ENCODE measurements at places on chromosomes 16 and 17.

- DNase-seq = no peak
These were observed 13.0 kb downstream of the ALOX15B start for GRCh38 chr17:8051831-8052230.

DNA sequence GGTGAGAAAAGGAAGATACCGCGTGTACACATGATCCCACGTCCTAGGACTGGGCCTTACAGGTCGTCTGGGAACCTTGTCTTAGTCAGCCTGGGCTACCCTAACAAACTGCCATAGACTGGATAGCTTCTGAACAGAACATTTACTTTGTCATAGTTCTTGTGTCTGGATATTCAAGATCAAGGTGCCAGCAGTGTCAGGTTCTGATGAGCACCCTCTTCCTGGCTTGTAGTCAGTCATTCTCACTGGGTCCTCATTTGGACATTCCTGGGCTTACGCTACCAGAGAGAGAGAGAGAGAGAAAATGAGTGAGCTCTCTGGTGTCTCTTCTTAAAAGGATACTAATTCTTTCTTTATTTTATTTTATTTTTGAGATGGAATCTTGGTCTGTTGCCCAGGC is 685.8 kb upstream of the RBFOX1 start:
- DNase-seq = no peak

GRCh38 chr16:85640254-85640558 is 27.1 kb downstream of the GSE1 start:
- no peak for DNase-seq

DNA sequence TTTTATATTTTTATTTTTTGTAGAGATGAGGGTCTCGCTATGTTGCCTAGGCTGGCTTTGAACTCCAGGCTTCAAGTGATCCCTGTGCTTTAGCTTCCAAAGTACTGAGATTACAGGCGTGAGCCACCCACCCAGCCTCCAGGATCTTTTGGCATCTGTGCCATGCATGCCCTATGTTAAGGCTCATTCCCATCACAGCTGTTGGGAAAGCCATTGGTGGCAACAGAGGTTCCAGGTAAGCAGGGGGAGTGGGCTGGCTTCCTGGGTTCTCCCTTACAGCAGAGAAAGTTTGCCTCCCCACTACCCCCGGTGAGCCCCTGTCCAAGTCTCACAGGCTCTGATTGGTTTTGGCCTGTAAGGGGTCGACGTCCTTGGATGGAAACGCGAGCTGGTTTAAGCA is 8.9 kb upstream of the MRTFB start:
- DNase-seq = no peak

- DNase-seq = peak; percentile 22
These were observed 51.0 kb upstream of the GPRC5B start for GRCh38 chr16:19935694-19936093.
